ENCODE measurements at places on chromosomes 4 and X. TPM values are rescaled to one million over a fixed set of nuclear protein-coding genes. Genes with fewer than 3 reads are reported as not detected.
A peak's percentile ranks its signal among the peaks of the same experiment; 100 is the strongest.

- DNase-seq, result no peak
Observed at GRCh38 chr4:80079255-80079923, 6.4 kb upstream of the ANTXR2 start.

MAN2B2 gene
- total RNA-seq, result 10.6 TPM

DNA sequence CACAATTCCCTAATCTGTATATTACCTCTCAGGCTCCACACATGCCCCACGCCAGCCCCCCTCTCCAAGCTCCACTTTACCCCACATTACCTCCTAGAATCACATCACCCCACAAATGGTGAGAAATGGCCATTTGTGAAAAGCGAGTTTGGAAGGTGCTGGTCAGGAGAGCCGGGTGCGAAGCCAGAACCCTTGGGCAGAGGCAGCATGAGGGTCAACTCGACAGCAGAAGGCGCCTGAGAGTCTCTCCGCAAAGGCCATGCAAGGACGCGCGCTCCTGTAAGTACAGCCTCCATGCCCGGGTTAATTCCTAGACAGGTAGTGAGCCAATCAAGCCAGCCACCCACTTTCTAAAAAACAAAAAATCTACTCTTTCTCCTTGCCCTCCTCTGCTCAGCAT is 42.4 kb downstream of the RHOXF2 start:
- DNase-seq, result no peak

DNA sequence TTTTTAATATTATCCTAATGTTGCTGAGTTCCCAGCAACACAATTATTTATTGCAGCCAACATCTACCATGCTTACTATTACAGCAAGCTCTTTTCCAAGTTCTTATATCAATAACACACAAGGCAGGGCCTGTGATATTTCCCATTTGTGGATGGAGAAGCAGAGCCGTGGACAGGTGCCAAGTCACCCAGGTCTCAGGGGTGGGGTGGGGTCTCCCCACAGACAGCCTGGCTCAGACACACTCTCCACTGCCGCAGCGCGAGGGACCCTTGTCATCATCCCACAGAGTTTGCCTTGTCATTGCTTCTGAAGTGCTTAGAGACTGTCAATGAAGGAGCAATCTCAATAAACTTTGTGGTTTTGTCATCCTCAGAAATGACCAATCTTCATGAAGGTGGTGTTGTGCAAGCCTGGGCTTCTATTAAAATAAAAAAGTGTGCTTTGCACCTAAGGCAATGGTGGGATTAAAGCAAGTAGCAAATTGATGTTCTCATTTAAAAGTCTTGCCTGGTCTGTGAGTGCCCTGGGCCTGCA is 76.1 kb downstream of the SORBS2 start:
- no peak for DNase-seq

- DNase-seq, result no peak
Observed at GRCh38 chr4:142598132-142598531, 248.0 kb downstream of the INPP4B start.

MTMR8 gene
- total RNA-seq, result 6.1 TPM

- peak; percentile 8 for DNase-seq
Observed at GRCh38 chr4:26723216-26723615, 137.4 kb upstream of the STIM2 start.

DNA sequence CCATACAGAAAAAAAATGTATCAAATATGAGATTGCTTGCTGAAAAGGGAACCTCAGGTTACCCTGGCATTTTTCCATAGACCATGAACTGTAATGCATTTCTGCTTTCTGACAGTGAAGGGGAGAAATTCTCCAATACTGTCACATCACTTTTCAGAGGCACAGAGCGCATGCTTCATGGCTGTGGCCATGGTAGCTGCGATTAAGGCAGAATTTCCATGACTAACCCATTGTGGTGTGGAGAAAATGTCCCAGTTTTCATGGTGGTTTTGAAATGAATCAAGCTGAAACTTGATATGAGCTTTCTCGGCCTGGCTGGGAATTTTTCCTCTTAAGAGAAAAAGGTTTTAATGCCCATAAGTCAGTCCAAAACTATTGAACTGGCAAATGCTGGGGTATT is 39.5 kb upstream of the MAP3K15 start:
- DNase-seq, result peak; percentile 42

DNA sequence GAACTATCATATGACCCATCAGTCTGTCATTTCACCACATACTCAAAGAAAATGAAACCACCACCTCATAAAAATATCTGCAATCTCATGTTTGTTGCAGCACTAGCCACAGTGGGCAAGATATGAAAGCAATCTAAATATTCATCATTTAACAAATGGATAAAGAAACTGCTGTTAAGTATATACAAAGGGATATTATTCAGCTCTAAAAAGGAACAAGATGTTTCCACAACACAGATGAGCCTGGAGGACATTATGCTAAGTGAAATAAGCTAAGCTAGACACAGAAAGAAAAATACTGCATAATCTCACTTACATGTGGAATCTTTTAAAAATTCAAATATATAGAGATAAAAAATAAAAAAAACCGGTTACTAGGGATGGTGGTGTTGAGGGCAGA is 108.2 kb upstream of the BRWD3 start:
- DNase-seq, result no peak

DNA sequence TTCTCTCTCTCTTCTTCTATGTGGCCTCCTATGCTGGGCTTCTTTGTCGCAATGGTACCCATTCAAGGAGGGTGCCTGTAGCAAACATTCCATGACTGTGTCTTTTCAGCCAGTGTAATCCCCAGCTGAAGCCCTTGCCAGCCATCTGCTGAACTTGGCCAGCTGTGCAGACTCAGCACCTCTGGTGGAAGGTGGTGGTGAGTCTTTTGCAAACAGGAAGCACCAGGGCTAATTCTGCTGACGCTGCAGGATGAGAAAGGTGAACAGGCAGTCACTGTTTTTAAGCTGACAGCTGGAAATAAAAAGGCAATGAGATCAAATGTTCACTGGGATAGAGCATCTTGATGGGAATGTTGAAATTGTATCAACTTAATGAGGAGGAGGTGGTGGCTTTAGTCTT is 298.7 kb upstream of the CLNK start:
- no peak for DNase-seq

DNA sequence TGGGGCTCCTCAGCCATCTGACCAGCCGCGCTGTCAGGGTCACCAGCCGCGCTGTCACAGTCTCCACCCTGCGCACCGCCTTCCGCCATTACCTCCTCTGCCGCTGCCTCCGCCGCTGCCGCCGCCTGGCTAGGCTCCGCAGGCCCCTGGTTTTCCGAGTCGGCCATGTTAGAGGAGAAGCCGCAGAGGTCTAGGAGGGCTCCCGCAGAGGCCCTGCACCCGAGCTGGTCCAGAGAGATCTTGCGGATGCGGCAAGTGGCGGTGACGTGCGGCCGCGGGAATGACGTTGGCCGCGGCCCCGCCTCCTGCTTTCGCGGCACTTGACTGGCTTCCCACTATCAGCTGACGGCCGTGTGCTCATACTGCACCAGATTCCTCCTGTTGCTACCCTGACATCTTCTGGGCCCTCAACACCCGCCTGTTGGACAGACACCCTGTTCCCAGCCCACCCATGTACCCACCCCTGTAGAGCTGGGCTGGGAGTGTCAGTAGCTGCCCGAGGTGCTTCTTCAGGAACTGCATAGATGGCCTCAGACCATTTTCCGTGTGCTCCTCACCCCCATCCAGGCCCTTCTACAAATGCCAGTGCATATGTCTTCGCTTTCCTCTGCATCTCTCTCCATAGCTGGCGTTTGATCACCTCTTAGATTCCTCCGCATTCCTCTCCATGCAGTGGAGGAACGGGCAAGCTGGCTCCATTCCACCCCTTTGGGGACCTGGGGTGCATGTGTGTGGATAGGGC is at the start of gene NAP1L5:
TSS of gene NAP1L5 (minus strand) at position 242 of the 742 bp plus-strand sequence. CDS start at position 167, 75 bp downstream.
- peak; percentile 71 for DNase-seq

GRCh38 chr4:168654104-168654847 is 157.4 kb downstream of the PALLD start:
- no peak for DNase-seq

- no peak for DNase-seq
Observed at GRCh38 chr4:37246891-37247290, 2.3 kb downstream of the NWD2 start.

NLRP2B gene
- total RNA-seq, result not detected

- no peak for DNase-seq
Observed at GRCh38 chr4:6687947-6688878, 5.5 kb upstream of the S100P start.

GRCh38 chrX:15366506-15367352 is 17.5 kb downstream of the VEGFD start:
- DNase-seq, result no peak

GRCh38 chrX:11196476-11196875 is 85.3 kb downstream of the HCCS start:
- DNase-seq, result no peak

GRCh38 chr4:163816494-163816893 is 322.0 kb downstream of the TMA16 start:
- no peak for DNase-seq

ERAS gene
- total RNA-seq, result 0.54 TPM

- no peak for DNase-seq
Observed at GRCh38 chrX:138229718-138230117, 481.8 kb downstream of the FGF13 start.

SYN1 gene
- 0.91 TPM for total RNA-seq

DNA sequence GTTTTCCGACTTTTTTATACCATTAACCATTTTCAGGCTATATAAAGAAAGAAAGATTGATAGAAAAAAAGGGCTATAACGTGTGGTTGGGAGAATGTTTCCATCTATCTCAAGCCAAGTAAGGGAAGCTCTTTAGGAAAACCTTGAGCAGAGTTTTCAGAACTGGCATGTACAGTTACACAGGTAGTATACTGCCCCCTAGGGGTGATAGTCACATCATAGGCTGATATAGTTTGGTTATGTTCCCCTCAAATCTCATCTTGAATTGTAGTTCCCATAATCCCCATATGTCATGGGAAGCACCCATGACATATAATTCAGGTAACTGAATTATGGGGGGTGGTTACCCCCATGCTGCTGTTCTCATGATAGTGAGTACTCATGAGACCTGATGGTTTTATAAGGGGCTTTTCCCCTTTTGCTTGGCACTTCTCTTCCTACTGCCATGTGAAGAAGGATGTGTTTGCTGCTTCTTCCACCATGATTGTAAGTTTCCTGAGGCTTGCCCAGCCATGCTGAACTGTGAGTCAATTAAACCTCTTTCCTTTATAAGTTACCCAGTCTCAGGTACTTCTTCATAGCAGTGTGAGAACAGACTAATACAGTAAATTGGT is 186.8 kb downstream of the TMA16 start:
- peak; percentile 3 for DNase-seq

- no peak for DNase-seq
Observed at GRCh38 chr4:53592686-53593501, 1.6 kb upstream of the LNX1 start.

TMEM154 gene
- total RNA-seq, result 18.5 TPM

DNA sequence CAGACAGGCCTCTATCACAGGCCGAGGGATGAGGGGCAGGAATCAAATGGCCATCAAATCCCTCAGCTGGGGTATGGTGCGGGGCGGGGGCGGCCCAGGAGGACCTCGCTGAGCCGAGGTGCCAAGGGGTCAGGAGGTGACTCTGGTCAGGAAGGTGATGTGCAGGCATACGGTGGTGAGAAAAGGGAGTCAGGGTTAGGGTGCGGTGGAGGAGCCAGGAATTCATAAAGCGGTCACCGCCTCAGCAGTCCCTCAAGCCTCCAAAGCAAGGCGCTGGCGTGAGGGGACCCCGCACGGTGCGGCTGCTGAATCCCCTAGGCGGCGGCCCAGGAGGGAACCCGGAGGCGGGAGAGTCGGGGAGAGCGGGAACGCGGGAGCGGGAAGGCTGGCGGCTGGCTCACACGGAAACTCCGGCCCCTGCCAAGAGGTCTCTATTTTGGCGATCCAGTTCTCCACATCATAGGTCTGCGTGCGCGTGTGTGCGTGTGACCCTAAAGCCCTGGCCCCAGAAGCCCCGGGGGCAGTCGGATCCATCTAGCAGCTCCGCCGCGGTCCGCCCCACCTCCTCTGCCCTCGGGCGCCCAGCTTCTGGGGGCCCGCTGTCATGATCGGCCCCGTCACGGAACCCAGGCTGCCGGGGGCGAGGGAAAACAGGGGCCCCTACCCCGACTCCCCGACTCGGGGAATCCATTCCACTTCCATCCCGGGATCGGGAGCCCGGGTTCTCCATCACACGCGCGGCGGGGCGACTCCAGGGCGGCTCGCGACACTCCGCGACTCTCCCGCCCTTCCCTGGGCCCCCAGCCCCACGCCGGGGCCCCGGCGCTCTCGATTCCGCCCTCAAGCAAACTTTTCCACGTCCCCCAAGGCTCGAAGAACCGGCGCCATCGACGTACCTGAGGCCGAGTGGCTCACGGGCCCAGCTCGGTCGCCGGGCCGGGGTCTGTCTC is 593 bp downstream of the ELF4 start:
- DNase-seq, result peak; percentile 27

SLITRK4 gene
- not detected for total RNA-seq

CFAP47 gene
- total RNA-seq, result not detected

DNA sequence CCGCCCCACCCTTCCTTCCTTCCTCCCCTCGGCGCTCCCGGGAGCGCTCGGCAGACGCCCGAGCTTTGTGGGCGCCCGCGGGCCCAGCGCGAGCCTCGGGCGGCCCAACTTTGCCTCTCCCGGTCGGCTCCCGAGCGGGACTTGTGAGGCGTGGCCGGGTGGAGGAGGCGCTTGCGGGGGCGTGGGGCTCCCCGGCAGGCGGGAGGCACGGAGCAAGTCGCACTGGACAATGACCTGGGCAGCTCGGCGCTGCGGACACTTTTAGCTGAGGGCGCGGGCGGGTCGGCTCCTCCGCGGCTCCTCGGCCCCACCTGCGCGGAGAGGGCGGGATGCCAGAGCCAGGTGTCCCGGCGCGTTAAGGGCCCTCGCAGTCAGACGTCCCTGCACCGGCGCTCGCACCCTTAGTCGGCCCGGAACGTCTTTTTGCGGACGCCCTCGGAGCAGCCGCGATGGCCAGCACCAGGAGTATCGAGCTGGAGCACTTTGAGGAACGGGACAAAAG is 385 bp downstream of the DCLK2 start:
- peak; percentile 14 for DNase-seq

GRCh38 chrX:6574762-6575161 is 39.8 kb upstream of the VCX3A start:
- DNase-seq, result no peak

AADAT gene
- 0.20 TPM for total RNA-seq

SPANXN5 gene
- not detected for total RNA-seq

JADE3 gene
- total RNA-seq, result 0.54 TPM

- DNase-seq, result no peak
Observed at GRCh38 chr4:128907981-128908380, 98.5 kb downstream of the JADE1 start.

DNA sequence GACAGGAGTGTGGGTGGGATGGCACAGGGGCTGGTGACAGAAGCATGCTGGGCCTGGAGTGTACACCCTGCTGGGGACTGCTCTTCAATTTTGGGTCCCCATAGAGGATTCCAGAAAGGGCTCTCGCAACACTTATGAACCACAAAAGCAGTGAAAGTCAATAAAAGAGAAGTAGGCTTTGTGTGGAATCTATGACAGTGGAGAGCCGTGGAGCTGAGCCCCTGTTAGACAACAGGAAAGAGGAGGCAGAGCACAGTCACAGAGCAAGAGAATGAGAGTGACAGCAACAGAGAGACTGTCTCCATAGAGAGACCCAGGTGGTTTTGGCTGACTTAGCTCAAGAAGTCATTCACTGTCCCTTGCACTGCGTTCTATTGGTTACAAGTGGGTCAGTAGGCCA is 135.1 kb upstream of the ATP6AP2 start:
- no peak for DNase-seq

- DNase-seq, result no peak
Observed at GRCh38 chrX:145844886-145845285, 27.3 kb downstream of the SLITRK2 start.

- no peak for DNase-seq
Observed at GRCh38 chr4:80101792-80102116, 28.7 kb upstream of the ANTXR2 start.
